Renal pelvis (tissue), 12 donors: ENCODE measurements at places on chromosomes 2 and 18.

- no peak for DNase-seq
Measured at GRCh38 chr2:209821806-209822205, 50.2 kb downstream of the UNC80 start.

DNA sequence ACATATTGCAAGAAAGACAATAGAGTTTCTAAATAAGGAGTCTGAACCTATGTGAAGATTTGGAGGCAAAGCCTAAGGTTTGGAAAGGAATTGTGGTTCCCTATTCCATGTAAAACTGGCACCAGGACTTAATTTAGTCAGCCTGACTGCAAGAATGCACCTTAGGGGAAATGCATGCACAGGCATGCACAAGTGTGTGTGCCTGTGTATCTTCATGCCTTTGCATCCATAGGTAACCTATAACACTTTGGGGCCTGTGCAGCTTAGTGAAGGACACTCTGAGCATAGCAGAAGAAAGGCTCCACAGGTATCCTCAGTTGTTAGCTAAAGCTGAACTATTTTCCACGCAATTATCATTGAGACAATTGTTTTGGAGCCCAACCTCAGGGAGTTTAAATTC lies 73.4 kb downstream of the RPRM start:
- no peak for DNase-seq

DNA sequence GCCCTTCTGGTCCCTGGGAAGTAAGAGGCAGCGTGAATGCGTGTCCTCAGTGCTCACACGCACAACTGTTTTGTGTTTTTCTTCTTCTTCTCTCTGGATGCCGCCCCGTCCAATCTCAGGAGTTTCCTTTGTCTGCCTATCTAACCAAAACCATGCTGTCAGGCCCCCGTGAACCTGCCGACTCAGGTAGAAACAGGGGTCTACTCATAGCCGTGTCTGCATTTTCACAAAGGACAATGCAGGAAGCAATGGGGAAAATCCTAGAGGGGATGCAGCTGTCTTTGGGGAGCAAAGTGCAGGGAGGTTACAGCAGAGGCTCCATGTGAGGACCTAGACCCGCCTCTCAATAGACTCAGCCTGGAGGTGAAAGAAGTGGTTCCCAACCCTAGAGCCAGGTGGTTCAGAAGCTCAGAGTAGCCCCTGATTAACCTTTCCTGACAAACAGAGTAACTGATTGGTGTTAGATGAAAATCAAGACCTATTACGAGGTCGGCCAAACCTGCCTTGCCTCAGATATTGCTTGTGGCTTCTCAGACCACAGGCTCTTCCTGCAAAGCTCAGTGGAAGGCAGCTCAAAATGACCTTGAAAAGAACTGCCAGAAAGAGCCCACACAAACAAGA lies 49.3 kb downstream of the CD226 start:
- DNase-seq, result no peak

DNA sequence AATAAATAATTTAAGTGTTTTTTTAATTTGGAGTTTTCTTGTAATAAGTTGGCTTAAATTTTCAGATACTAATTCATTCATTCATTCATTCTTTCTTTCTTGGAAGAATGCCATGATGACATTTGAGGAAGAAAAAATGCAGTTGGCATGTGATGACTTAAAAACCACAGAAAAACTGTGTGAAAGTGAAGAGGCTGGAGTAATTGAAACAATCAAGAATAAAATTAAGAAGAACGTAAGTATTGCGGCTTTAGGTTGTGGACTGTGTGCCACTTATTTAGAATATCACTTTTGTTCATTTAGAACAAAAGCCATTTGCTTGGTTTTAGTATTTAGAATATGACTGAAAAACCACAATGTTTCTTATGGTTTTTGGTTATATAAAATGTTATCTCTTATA lies 51.4 kb downstream of the TTC39C start:
- DNase-seq, result no peak

DNA sequence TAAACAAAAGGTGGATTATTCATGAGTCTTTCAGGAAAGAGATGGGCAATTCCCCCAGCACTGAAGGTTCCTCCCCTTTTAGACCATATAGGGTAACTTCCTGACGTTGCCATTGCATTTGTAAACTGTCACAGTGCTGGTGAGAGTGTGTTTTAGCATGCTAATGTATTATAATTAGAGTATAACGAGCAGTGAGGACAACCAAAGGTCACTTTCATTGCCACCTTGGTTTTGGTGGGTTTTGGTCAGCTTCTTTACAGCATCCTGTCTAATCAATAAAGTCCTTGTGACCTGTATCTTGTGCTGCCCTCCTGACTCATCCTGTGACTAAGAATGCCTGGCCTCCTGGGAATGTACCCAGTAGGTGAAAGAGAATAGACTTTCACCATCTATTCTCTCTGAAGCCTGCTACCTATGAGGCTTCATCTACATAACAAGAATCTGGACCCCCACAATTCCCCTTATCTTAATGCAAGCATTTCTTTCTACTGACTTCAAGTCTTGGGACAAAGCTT lies 148.7 kb downstream of the CABLES1 start:
- DNase-seq, result no peak

DNA sequence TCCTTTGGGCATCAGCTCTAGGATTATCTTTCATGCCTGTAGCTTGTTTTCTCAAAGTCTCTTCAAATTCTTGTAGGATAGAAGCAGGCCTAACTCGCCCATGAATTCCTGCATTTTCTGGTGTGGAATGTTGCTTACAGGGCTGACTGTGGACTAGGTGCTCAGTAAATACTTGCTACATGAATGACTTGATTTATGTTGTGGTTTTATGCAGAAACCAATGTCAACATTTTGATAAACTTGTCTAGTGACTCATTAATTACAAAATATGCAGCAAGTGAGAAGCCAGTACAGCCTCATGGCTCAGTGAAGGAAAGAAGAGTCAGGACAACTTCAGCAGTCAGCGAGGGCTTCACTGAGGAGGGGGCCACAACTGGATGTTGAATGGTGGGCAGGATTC lies 110.6 kb upstream of the SIX2 start:
- DNase-seq, result no peak

GRCh38 chr2:8363161-8363560 lies 318.7 kb upstream of the ID2 start:
- no peak for DNase-seq

GRCh38 chr18:61926532-61926931 lies 33.7 kb upstream of the RNF152 start:
- DNase-seq, result no peak

DNA sequence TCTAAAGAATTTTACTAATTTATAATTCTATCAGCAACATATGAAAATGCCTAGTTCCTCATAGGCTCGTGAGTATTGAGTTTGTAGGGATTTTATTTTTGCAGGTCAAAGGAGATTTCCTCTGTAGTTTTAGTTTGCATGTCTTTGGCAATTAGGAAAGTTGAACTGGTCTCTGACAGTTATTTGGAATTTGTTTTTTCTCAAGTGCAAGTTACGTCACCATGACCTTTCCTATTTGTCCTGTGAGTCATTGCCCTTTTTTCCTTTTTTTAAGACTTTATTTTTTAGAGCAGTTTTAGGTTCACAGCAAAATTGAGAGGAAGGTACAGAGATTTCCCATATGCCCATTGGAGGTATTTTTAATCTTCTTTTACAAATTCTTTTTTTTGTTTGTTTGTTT lies 29.0 kb downstream of the RAMP1 start:
- no peak for DNase-seq

DNA sequence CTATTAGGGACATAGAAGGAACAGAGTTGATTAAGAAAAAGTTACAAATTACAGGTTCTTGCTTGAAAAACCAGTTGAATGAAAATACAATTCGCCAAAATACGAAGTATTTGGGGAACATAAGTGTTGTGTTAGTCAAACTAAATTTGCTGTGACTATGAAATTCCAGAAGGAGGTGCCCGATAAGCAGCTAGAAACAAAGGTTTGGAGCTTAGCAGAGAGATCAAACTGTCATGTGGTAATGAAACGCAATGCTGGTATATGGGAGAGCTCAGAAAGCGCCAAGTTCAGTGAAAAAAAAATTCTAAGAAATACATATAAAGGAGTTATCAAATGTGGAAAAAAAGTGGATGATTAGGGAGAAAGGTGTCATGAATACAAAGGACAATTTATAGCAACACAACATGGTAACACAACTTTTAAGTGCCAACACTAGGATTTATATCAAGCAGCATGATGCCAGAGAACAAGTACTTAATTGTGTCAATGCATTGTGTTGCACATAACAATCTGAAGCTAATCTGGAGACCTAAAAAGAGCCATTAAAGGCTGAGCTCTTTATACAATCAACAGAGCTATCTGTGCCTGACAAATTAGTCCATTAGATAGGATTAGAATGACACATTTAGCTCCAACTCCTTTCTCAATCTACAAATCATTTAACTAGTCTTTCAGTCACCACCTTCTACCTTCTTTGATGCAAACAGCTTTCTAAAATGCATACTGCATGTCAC lies 31.2 kb downstream of the SMAD2 start:
- no peak for DNase-seq

DNA sequence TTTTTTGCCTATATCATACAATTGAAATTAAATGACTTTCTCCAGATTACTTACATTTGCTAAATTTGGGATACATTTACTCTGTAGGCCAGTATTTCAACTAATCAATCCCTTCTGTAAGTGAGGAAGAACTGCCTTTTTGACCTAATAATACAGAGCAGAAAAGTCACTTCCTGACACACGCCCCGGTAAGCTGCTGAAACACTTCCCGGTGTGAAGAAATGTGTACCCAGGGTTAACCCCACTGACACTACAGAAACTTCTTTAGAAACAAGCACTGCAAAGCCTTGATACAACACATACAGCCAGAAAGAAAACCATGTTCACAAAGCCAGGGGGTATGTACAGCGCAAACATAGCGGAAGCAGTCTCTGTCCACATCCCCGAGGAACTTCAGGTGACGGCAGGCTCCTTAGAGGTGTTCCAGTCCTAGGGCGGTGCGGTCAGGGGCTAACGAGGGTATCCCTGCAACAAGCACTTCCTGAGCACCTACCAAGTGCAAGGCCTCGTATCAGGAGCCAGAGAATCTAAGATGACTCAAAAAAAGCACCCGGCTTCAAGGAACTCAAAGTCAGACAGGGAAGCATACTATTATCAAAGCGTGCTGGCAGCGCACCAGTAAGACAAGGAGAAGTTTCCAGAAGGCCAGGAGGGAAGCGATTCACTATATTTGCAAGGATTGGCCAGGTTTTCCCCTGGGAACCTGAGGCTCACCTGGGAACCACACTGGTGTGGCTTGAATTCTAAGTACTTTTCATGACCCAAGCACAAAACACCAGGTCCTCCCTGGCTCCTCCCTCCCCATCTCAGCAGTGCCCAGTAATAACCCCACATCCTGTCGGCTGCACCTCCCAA lies 46.6 kb downstream of the ZNF516 start:
- DNase-seq, result no peak

- no peak for DNase-seq
Measured at GRCh38 chr2:96945014-96945413, 41.4 kb downstream of the FAM178B start.

DNA sequence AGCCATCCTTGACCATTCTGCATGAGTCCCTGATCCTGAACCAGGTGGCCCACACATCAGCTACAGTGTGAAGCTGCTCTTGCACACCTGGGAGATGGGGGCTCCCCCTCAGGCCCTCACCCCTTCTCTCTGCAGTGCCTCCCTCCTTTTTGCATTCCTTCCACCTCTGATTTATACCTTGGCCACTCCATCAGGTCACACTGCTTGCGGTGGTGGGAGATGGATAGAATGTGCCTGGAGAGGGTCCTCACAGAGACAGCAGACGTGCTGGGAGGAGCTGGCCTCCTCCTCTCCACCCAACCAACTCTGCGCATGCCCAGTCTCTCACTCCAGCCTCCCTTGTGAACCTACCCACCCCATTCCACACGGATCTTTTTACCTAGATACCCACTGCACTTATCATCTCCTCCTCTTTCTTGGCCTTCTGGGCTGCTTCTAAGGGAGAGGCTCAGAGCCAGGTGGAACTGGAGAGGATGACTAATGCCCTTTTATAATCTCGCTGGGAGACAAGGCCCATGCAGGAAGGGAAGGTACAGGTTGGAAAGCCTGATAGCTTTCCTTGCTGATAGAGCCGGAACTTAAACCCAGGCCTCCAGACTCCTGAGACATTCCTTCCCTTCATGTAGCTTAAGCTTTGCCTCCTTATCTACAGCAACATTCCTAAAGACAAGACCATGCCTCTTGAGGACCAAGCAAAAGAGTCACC lies 205.1 kb downstream of the ZBTB7C start:
- no peak for DNase-seq

GRCh38 chr2:38960609-38961320 lies 71.1 kb downstream of the ARHGEF33 start:
- no peak for DNase-seq

GRCh38 chr2:70380621-70381020 lies 78.8 kb upstream of the FAM136A start:
- DNase-seq, result no peak

DNA sequence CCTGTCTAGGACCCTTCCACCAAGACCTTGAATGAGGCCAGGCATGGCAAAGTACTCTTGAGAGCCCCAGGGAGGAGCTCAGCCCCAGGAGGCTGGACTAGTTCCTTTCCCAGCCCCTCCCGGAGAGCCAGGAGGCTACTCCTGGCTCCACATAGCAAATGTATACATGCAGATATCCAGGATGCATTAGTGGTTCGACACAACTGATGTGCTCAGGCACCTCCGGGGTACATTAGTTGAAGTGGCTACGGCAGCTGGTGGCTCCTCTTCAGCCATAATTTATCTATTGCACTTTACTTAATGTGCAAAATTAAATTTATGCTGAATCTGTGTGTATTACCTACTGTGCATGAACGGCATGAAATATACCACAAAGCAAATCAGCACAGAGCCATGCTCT lies 182.8 kb upstream of the MEIS1 start:
- DNase-seq, result no peak

DNA sequence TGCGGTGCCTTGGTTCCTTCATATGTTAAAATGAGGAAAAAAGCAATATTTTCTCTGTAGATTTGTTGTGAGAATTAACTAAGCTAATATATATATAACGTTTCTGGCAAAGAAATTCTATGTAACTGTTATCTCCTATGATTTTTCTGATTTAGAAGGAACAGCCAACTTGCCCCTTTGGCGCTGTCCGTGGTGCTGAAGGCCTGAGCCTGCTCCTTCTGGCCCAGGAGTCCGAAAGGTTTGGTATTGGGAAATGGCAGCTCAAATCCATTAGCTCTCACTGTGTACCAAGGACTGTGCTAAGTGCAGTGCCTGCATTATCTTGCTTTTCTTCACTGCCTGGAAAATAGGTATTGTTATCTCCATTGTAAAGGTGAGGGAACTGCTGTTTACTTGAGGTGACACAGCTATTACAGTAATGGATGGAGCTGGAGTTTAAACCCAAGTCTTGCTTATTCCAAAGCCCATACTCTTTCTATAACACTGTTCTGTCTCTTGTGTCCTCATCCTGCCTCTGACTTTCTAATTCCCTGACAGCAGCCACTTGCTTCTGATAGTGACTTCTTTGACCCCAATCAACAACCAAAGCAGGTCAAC lies 52.2 kb downstream of the C1QL2 start:
- DNase-seq, result peak; percentile 50

DNA sequence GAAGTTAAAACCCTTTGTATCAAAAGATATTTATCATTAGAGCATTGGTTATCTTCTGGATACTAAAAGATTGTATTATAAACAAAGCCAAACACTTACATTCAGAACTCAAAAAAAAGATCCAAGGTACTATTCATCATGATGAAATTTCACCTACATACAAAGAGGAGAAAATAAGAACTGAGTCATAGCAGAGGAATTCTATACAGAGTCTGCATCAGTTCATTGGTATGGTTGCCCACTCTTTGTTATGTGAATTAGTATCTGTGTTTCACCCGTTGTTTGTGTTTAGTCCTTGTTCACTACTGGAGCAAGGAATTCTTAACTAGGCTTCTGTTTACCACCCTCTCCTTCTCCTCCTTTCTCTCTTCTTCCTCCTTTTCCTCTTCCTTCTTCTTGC lies 157.9 kb downstream of the LNPK start:
- DNase-seq, result no peak
